ENCODE measurements at places on chromosomes 12 and 14. TPM values are rescaled to one million over a fixed set of nuclear protein-coding genes. Genes with fewer than 3 reads are reported as not detected.

- DNase-seq, result no peak
- peak overlapping the region; percentile 98 for H3K4me3 ChIP-seq
- H3K27me3 ChIP-seq, result no peaks in the 10 kb centered on the region
- no peak overlapping the region for H3K27ac ChIP-seq
- H3K36me3 ChIP-seq, result no peaks in the 10 kb centered on the region
Observed at GRCh38 chr12:95215949-95216348, 1.3 kb downstream of the FGD6 start.

- no peak for DNase-seq
- H3K4me1 ChIP-seq, result no peaks in the 10 kb centered on the region
- no peak overlapping the region for H3K27ac ChIP-seq
- H3K4me3 ChIP-seq, result no peak overlapping the region
- no peaks in the 10 kb centered on the region for H3K36me3 ChIP-seq
- H3K27me3 ChIP-seq, result no peaks in the 10 kb centered on the region
Observed at GRCh38 chr12:34354239-34355200, 332.2 kb downstream of the ALG10 start.

DNA sequence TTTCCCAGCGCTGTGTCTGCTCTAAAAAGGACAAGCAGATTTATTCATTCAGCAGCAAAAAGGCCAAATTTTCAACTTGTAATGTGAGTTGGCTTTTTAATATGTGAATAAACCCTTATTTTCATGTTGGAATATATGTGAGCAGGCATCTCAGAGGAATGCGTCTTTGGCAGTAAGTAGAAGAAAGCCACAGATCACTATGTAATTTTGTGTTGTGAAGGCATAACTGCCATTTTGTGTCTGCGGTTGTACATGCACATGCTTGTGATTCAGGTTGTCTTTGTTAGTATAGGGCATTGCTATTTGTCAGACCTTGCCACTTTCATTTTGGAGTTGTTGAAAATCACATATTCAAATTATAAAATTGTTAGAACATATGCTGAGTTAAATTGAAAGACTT, 398.8 kb upstream of the RGS6 start:
- no peak overlapping the region for H3K4me3 ChIP-seq
- H3K4me1 ChIP-seq, result peaks cover 5% of the 10 kb centered on the region
- no peaks in the 10 kb centered on the region for H3K27me3 ChIP-seq
- peaks cover 14% of the 10 kb centered on the region for H3K36me3 ChIP-seq
- DNase-seq, result no peak

The GALNT8 gene
- total RNA-seq, result 0.26 TPM

GRCh38 chr12:132702640-132703039, 8.0 kb upstream of the PGAM5 start:
- no peak overlapping the region for H3K27ac ChIP-seq
- H3K27me3 ChIP-seq, result no peaks in the 10 kb centered on the region

The KCNA5 gene
- not detected for total RNA-seq

DNA sequence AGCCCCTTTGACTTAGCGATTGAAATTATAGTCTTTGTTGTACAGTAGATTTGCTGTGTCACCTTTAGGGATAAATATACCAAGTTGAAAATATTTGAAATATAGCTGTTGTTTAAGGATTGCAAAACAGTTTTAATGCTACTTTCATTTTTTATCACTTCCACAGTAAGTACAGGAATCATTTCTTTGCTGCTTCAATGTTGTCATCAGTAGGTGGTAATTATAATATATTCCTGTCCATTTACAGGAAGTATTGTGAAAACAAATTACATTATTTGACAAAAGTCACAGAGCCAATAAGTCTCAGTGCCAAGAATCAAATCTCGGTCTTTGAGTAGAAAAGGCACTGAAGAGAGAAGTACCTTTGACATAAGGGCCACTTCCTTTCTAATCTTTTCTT, 342.6 kb upstream of the RGS6 start:
- peaks cover 50% of the 10 kb centered on the region for H3K4me1 ChIP-seq
- no peak overlapping the region for H3K4me3 ChIP-seq
- no peaks in the 10 kb centered on the region for H3K27me3 ChIP-seq
- peaks cover 5% of the 10 kb centered on the region for H3K36me3 ChIP-seq
- peak overlapping the region; percentile 61 for H3K27ac ChIP-seq

DNA sequence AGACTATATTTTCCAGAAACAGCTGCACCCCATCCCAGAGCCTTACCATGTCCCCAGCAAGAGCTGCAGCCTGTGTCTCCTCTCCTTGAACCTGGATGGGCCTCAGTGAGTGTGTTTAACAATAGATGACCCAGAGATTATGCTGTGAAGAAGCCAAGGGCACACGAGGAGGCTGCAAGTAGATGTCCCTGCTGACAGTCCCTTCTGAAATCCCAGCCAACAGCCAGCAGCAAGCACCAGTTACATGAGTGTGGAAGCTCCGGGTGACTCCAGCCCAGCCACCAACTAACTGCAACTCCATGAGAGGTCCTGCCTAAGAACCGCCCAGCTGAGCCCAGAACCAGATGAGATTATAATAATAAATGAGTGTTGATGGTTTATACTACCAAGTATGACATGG, 191.7 kb downstream of the BCL11B start:
- peaks cover 11% of the 10 kb centered on the region for H3K36me3 ChIP-seq
- DNase-seq, result no peak
- H3K4me3 ChIP-seq, result no peak overlapping the region
- H3K27ac ChIP-seq, result no peak overlapping the region

The GPRC5D gene
- total RNA-seq, result not detected

DNA sequence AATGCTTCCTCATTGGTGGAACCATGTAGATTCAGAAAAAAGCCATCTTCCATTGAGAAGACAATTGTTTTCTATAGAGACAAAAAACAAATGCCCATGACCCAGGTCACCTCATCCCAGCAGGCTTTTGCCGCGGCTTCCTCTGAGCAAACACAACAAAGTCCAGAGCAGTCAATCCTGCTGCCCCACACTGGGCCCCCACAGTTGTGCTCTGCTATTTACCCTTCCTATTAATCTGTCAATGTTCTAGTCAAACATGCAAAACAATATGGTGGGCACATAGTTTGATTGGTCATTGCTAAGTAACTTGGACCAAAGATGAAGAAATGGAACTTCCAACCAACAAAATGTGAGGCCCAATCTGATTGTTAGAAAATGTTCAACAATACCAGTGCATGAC, 20.7 kb downstream of the C12orf42 start:
- H3K27ac ChIP-seq, result no peak overlapping the region
- no peaks in the 10 kb centered on the region for H3K27me3 ChIP-seq
- peaks cover 4% of the 10 kb centered on the region for H3K4me1 ChIP-seq
- DNase-seq, result no peak
- H3K4me3 ChIP-seq, result no peak overlapping the region

DNA sequence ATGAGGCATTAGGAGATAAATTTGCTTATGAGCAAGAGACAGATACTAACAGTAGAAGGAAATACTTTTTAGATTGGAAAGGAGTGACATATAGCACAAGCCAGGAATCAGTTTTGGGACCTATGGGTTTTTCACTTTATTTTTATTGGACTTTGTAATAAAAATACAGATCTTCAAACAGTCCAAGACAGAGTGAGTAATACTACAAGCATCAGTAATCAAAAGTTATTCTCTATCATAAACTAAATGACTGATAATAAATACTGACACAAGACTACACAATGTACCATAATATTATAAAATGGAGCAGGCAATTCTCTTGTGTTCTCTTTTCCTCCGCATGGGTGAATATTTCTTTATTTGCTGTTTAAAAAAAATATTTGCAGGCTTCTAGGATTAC, 85.8 kb downstream of the DERA start:
- no peak overlapping the region for H3K27ac ChIP-seq
- no peak overlapping the region for H3K4me3 ChIP-seq
- peaks cover 11% of the 10 kb centered on the region for H3K36me3 ChIP-seq

GRCh38 chr14:75426332-75427125, 1.3 kb upstream of the JDP2 start:
- H3K36me3 ChIP-seq, result no peaks in the 10 kb centered on the region
- H3K27ac ChIP-seq, result no peak overlapping the region
- H3K27me3 ChIP-seq, result peaks cover 15% of the 10 kb centered on the region
- peak; percentile 41 for DNase-seq
- peaks cover 23% of the 10 kb centered on the region for H3K4me1 ChIP-seq

The GPR162 gene
- total RNA-seq, result not detected

DNA sequence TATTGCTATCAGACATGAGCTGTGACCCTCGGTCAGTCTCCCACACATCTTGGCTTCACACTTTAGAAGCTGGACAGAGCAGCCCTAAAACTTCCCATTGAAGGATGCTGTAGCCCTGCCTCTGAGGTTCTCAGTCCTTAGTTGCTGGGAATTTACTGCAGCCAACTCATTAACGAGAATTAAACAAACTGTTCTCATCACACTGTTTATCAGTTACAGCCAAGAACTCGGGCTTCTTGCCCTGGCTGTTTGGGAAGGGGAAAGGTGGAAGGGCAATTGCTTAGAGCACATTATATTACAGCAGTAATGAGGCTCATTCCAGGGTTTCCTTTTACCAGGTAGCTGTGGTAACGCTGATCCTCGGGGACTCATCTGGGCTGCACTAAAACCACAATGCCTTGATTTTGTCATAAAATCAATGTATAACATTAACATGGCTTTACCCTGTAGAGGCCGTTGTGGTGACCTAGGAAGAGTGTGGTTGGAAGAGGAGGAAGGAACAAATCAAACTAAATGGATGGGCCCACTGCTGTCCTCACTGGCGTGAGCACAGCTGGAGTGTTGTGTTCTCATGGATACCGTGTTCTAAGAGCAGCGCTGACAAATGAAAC, 87.1 kb downstream of the GPR135 start:
- no peak overlapping the region for H3K27ac ChIP-seq
- DNase-seq, result no peak
- peaks cover 3% of the 10 kb centered on the region for H3K27me3 ChIP-seq
- H3K36me3 ChIP-seq, result no peaks in the 10 kb centered on the region

The CCDC38 gene
- total RNA-seq, result 0.49 TPM

The KLHDC1 gene
- 0.57 TPM for total RNA-seq

DNA sequence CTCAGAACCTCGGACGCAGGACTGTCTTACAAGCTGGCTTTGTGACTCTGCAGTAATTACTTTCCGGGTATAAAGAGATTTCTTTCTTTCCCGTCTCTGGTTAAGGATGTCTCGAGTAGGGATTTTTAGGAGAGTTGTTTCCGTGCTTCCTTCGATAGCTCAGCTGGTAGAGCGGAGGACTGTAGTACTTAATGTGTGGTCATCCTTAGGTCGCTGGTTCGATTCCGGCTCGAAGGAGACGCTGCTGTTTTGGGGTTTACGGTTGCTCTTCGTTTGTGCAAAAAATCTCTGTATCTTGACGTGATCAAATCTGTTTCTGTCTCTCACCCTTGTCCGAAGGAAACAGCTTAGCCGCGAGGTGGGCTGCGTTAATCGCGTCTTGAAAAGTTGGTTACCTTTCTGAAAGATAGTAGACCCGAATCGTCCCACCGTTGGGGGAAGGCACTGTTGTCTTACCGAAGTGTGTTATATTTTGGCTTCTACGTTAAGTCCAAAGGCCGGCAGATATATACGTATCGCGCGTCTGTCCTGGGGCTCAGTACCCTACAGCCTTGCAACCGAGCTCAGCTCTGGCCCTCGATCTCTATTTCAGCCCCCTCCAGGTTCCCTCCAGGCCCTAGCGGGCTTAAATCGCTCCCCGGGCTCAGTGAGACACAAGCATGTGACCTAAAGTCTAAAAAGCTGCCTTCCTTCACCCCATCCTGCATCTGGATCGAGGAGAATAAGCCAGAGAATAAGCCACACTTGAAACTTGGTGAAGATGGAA, 1.1 kb upstream of the RNASE4 start:
- H3K27me3 ChIP-seq, result no peaks in the 10 kb centered on the region
- DNase-seq, result peak; percentile 91
- no peak overlapping the region for H3K27ac ChIP-seq
- H3K4me1 ChIP-seq, result peaks cover 22% of the 10 kb centered on the region

The PRR4 gene
- not detected for total RNA-seq

The AMDHD1 gene
- total RNA-seq, result 0.52 TPM

The RPS26 gene
- 31.0 TPM for total RNA-seq

DNA sequence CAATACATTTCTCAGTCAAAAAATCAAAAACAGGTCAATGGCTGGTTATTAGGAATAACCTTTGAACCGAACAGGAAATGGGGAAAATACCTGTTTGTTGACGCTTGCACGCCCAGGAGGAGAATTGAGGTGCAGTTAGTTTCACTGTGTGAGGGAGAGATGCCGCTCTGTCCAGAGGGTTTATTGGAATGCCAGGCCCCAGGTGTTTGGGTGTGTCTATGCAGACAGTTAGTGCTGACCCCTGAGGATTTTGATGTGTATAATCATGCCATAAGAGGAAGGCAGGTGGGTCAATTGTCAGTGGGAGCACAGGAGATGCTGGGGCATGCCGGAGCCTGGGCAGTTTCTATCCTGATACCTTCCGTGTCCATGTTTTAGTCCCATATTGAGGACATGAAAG, 100.8 kb upstream of the DIO3 start:
- no peak overlapping the region for H3K4me3 ChIP-seq
- no peak overlapping the region for H3K27ac ChIP-seq
- DNase-seq, result no peak
- H3K27me3 ChIP-seq, result peaks cover 36% of the 10 kb centered on the region
- H3K36me3 ChIP-seq, result no peaks in the 10 kb centered on the region
- H3K4me1 ChIP-seq, result peaks cover 5% of the 10 kb centered on the region

DNA sequence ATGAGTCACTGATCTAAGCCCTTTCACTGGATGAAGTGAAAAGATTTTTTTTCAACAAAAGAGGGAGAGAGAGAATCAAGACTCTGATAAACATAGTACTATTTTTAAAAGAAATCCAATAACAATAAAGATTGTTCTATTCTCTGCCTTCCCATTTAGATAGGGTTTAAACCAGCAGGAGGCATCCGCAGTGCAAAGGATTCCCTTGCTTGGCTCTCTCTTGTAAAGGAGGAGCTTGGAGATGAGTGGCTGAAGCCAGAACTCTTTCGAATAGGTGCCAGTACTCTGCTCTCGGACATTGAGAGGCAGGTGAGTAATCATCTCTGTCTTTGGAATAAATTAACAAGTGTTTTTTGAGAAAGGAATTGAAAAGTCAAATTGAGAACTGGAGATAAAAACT, 124.9 kb downstream of the DERA start:
- H3K27ac ChIP-seq, result no peak overlapping the region
- peaks cover 47% of the 10 kb centered on the region for H3K36me3 ChIP-seq
- H3K4me3 ChIP-seq, result no peak overlapping the region
- H3K27me3 ChIP-seq, result no peaks in the 10 kb centered on the region
- H3K4me1 ChIP-seq, result no peaks in the 10 kb centered on the region
- DNase-seq, result no peak

The MFAP5 gene
- total RNA-seq, result not detected

The RHEBL1 gene
- total RNA-seq, result 11.8 TPM

Data from activated naive CD4-positive, alpha-beta T cell treated with anti-CD3 and anti-CD28 coated beads for 36 hours (primary cell).